NCI-H187 treated with DMSO at 0.1 percent for 48 hours (cell line): ENCODE measurements at places on chromosomes 2 and 18.

DNA sequence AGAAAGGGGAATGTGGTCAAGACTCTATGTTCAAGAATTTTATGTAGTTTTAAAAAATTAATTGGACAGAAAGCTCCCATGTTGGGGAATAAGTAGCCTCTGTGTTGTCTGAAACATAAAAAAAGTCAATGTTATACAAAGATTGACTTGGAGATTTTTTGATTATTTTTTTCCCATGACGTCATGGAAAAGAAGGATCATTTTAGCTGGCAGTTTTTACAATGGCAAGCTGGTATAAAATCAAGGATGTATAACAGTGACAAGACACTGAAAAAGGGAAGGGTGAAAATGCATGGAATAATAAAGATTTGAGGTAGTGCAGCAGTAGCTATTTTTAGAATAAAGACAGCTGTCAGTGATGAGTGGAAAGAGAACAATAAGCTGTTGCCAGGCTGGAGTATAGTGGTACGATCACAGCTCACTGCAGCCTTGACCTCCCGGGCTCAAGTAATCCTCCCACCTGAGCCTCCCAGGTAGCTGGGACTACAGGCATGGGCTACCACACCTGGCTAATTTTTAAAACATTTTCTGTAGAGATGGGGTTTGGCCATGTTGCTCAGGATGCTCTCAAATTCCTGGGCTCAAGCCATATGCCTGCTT is 9.2 kb downstream of the SLC39A10 start:
- DNase-seq: no peak

DNA sequence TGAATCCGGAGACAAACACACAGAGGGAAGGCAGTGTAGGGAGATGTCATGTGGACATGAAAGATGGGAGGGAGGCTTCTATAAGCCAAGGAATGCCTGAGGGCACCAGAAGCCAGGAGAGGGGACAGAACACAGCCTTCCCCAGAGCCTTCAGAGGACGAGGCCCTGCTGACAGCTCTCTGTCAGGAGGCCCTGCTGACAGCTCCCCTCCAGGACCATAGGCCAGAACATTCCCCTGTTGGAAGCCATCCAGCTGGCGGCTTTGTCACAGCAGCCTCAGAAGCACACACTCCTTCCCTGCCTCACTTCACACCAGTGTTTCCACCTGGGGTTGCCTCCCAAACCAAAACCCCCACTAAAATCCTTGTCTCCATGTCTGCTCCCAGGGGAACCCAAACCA is 171.3 kb upstream of the ID2 start:
- no peak for DNase-seq

GRCh38 chr2:200185628-200186000 is 120.9 kb upstream of the SPATS2L start:
- DNase-seq: no peak

- DNase-seq: no peak
Measured at GRCh38 chr2:71419976-71420375, 33.4 kb upstream of the DYSF start.

GRCh38 chr2:33214436-33214835 is 262.0 kb upstream of the RASGRP3 start:
- DNase-seq: no peak
